Cerebellar cortex (tissue), 1 donor: ENCODE measurements at places on chromosomes 6 and 20.

DNA sequence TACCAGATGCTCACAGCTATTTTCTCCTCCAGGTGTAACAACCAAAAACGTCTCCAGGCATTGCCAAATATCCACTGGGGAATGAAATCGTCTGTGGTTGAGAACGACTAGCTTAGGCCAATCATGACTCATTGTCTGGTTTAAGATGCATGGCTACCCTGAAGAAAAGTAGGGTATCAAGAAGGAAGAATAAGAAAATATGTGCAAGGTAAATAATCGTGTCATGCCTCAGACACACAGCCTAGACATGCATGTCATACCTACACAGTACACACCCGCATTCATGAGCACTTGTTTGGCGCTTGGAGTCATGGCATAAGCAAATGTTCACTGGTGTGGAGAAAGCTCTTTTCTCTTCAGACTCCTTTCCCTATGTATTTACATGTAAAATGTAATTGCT, 745.7 kb downstream of the MAFB start:
- no peak for DNase-seq

- DNase-seq = peak; percentile 41
Observed at GRCh38 chr6:142945446-142946180, 637 bp upstream of the HIVEP2 start.

- no peak for DNase-seq
Observed at GRCh38 chr20:7151676-7152470, 384.4 kb downstream of the BMP2 start.

DNA sequence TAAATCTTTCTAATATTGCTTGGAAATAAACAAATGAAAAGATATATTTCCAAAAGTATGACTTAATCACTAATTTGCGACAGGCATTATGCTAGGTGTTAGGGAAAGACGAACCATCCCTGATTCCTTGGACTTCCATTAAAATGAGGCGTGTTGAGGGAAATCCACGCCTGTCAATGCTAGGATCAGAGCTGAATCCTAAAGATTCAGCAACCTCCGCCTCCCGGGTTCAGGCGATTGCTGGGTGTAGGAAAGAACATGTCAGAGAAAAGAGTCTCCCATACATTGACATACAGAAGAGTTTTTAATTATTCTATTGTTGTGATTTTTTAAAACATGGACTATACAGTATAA, 16.8 kb upstream of the PRSS16 start:
- no peak for DNase-seq

DNA sequence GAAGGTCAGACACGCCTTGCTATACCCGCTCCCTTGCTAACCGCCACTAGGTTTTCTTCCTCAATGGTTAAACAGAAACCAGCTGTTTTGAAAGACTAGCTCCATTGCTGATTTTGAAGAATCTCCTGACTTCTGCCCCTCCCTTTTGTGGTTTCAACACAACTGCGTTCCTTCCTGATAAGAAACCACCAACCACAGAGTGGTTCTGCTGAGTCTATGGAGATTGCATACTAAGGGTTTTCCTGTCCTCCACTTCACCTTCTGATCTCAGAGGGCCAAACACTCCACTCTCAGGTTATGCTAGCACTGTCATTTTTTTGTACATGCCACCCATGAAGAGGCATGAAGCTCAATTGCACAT, 207.9 kb downstream of the MYLK4 start:
- DNase-seq = no peak

DNA sequence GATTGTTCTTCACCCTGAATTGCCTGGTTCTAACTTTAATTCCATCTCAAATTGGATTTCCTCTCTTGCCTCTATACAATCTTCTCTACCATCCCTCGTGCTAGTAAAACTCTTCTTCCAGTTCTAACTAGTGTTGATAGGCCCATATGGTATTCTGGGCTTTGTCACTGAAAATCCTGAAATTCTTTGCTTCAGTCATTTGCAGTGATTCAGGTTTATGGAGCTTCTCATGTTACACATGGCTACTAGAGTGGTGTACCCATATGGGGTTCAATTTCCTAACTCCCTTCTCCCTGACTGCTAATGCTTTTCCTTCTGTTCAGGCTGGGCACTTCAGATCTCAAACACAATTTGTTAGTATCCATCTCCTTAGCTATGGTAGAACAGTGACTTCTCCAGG, 956.6 kb downstream of the KIF16B start:
- no peak for DNase-seq

GRCh38 chr6:783966-784735, 91.2 kb upstream of the EXOC2 start:
- no peak for DNase-seq

GRCh38 chr6:28269492-28269891, 2.5 kb downstream of the ZSCAN26 start:
- DNase-seq = no peak

GRCh38 chr6:31048099-31048498, 37.8 kb downstream of the MUC22 start:
- no peak for DNase-seq

GRCh38 chr6:41255110-41255509, 27.0 kb downstream of the TREML4 start:
- DNase-seq = no peak

DNA sequence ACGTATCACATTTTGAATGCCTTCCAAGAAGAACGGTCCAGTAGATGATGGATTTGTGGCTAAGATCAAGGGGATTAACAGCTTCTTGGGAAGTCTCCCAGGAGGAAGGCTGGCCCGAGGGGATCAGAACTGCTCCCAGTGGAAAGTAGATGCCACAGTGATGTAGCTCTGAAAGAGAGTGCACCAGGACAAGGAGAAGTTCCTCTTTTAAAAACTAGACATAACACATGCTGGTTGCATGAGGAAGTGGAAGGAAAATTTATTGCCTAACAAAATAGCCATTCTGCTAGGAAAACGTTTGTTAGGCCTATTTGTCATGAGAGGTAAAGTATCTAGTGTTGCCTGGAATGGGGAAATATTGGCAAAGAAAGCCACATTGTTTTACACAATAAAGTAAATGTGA, 87.8 kb downstream of the CDH26 start:
- no peak for DNase-seq

DNA sequence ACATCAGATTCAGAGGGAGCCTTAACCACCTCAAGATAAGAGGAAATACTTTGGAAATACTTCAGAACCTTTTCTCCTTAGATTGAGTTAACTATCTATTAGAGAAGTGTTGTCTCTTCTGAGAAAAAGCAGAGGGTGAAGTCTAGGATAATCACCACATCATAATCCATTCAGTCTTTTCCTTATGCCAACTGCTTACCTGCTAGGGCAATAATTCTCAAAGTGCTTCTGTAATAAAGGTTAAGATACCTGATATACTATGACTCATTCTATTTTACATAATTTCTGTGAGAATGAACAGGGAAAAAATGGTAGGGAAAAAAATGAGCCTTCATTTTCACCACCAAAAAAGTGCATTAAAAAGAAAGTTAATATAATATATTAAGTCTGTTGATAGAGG, 70.1 kb upstream of the LOC128125822 start:
- DNase-seq = no peak

- no peak for DNase-seq
Observed at GRCh38 chr6:20186981-20187380, 25.3 kb downstream of the MBOAT1 start.

- no peak for DNase-seq
Observed at GRCh38 chr6:130578713-130579112, 212.9 kb downstream of the TMEM200A start.

- DNase-seq = no peak
Observed at GRCh38 chr6:134584847-134585516, 267.1 kb upstream of the SGK1 start.

DNA sequence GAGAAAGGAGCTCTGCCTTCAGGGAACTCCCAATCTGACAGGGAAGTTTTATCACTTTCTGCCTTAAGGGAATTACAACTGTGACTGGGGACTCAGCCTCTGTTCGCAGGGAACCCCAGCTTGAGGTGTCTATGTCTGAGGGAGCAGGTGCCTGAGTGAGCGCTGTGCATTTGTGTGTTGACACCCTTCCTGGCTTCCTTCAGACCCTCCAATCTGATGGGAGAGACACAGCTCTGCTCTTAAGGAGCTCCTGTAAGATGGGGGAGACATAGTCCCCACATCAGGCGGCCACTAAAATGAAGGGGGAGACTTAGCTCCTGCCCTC, 62.3 kb downstream of the MRPL14 start:
- no peak for DNase-seq

- no peak for DNase-seq
Observed at GRCh38 chr6:12608874-12609273, 107.7 kb upstream of the PHACTR1 start.

GRCh38 chr6:142644866-142645265, 300.1 kb downstream of the HIVEP2 start:
- no peak for DNase-seq

- DNase-seq = no peak
Observed at GRCh38 chr20:50758992-50759391, 27.6 kb downstream of the PARD6B start.

DNA sequence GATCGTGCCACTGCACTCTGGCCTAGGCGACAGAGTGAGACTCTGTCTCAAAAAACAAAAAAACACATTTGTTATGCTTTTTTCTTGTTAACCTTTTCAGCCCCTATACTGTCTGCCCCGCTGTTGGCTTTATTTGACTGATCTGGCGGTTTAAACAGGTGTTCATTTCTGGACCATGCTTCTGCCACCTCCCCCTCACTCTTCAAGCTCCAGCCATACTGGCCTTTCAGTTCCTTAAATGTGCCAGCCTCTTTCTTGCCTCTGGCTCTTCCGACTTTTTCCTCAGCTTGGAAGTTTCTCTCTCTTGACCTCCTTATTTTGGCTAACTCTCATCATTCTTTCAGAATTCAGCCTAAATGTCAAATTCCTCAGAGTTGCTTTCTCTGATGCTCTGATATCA, 35.2 kb upstream of the TXLNB start:
- DNase-seq = no peak
